Eye (tissue), 1 donor: ENCODE measurements at places on chromosomes 3 and 15.

DNA sequence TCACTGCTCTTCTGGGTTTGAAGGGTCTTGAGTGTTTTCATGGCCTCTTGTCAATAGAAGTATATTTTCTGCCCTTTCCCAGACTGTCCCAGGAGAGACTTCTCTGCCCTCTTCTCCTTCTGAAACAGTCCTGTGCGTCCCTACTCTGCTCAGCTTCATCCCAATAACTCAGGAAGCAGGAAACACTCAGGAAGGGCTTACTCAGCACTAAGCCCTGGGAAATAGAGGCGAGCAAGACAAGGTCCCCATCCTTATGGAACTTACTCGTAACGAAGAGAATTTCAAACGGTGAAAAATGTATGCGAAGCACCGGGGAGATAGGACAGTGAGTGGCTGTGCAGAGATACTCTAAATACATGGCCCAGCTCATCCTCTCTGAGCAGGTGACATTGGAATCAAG is 52.8 kb upstream of the TFRC start:
- DNase-seq, result no peak

DNA sequence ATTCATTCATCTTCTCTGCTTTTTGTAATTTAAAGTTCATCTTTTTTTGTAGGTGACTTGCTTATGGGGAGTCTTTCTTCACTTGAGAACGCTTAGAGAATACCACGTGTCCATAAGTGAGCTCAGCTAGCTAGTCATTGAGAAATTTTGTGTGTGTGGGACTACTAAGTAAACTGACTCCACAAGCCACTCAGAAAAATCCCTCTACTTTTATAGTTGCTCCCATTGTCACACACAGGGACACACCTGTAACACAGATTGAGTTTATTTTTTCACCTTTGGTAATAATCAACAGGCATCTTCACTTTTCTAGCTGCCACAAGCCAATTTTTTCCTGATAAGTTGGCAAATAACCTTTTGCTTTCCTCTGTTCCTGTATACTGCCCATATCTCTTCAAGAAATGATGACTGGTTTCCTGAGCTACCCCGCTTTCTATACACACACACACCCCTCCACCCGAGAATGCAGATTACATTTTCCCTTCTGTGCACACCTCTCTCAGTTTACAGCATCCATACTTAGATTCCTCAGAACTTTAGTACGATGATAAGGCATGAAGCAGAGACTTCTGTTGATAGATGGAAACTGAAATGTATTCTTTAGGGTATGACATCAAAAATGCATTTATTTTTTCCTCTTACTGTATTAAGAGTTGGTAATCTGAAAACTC is 4.6 kb downstream of the TSC22D2 start:
- DNase-seq, result peak; percentile 47

GRCh38 chr3:54034971-54035370 is 87.4 kb upstream of the CACNA2D3 start:
- DNase-seq, result no peak

DNA sequence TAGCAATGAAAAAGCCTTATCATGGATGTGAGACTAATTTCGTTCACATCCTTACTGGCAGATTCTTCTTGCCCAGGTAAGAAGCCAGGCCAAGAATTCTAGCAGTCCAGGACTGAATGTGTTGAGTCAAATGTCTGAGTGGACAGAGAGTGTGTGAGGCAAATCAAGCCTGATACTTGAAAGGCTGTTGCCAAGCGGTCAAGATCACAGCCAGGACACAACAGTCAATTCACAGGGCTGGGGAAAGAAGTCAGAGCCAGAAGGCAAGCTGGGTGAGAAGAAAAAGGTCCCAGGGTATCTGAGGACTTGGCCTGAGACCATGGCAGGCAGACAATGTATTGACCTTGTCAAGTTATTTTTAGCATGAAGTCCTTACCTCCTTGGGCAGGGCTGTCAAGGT is 301.3 kb downstream of the ZNF385D start:
- DNase-seq, result no peak

DNA sequence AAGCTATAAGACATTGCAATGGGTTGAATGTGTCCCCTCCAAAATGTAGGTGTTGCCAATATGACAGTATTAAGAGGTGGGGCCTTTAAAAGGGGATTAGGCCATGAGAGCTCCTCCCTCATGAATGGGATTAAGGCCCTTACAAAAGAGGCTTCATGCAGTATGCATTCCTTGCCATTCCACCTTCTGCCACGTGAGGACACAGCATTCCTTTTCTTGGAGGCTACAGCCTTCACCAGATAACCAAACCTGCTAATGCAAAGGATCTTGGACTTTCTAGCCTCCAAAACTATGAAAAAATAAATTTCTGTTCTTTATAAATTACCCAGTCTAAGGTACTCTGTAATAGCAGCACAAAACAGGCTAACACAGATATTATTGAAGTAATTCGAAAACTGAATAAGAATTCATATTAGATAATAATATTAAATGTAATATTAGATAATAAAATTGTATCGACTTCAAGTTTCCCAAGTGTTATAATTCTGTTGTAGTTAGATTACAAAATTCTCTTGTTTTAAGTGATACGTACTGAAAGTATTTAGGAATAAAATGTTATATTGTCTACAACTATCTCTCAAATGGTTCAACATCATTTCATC is 29.4 kb upstream of the ATP8B4 start:
- DNase-seq, result peak; percentile 75

- DNase-seq, result no peak
These were observed 8.1 kb downstream of the B2M start for GRCh38 chr15:44719293-44719999.

DNA sequence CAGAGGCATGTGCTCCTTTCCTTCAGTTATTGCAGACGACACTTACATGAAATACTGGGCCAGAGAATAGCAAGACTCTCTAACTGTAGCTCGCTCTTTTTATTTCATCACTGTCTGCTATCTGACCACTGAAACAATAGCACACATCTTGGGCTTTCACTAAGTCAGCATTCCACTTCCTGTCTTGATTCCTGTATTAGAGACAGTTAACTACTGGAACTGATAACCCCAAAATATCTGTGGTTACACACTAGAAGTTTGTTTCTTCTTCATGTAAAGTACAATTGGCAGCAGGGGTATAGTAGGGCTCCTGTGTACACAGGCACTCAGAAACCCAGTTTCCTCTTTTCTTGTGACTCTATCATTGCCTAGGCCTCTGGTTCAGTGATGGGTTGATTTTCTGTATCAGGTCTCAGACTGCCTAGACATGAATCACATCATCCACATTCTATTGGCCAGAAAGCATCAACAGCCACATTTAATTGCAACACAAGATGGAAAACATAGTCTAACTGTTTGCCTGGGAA is 230.2 kb upstream of the CD96 start:
- DNase-seq, result no peak

DNA sequence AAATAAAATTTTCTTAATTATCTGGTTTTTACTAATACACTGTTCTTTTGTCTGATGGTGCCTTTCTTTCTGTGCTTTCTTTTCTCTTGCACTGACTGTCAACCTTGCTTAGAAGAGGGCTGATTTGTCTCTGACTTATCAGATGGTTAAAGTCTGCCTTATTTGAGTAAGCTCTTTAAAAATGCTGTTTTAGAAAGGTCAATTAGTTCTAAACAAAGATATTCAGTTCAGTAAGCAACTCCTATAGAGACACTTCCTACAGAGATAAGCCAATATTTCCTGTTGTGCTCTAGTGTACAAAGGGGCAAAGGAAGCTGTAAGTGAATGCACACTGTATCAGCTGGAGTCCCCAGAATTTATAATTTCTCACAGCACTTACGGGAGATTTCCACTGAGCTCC is 153.4 kb upstream of the TSPAN3 start:
- peak; percentile 28 for DNase-seq

GRCh38 chr3:9156604-9157003 is 92.8 kb downstream of the SRGAP3 start:
- no peak for DNase-seq

GRCh38 chr3:60952055-60952454 is 299.2 kb downstream of the FHIT start:
- DNase-seq, result no peak

GRCh38 chr3:105883798-105884377 is 15.1 kb upstream of the CBLB start:
- DNase-seq, result no peak

GRCh38 chr3:183247011-183247589 is 6.0 kb upstream of the B3GNT5 start:
- no peak for DNase-seq

DNA sequence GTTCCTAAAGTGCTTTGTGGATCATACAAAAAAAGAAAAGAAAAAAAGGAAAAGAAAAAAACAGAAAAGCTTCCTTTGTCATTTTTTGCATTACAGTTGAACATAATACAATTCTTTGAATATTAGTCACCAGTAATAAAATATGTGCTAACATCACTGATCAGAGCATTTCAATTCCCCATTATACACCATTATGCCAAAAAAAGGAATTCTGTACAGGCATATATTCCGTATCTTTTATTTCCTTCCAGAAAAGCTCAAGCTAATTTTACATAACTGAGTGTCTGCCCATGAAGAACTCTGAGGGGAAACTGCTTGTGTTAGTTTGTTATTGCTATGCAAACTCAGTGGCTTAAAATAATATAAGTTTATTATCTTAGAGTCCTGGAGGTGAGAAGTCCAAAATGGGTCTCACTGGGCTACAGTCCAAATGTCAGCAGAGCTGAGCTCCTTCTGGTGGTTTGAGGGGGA is 377.9 kb downstream of the GAP43 start:
- DNase-seq, result no peak

- peak; percentile 94 for DNase-seq
These were observed 126.2 kb upstream of the RASGRP1 start for GRCh38 chr15:38690719-38691332.

DNA sequence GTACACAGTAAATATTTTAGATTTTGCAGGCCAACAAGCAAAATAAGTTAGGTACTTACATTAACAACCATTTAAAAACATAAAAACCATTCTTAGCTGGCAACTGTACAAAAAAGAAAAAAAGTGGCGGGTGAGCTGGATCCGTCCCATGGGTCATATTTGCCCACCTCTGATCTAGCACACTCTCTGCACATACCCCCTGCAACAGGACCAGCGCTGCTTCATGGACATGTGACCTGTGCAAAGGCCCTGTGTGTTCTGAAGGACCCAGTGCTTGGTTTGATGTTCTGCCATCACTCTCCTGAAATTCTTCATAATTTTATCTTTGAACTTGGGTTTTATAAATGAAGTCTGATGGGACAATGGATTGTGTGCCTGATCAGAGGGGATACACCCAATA is 72.5 kb upstream of the ACAN start:
- no peak for DNase-seq

GRCh38 chr3:131279577-131279976 is 102.0 kb upstream of the NUDT16 start:
- no peak for DNase-seq

DNA sequence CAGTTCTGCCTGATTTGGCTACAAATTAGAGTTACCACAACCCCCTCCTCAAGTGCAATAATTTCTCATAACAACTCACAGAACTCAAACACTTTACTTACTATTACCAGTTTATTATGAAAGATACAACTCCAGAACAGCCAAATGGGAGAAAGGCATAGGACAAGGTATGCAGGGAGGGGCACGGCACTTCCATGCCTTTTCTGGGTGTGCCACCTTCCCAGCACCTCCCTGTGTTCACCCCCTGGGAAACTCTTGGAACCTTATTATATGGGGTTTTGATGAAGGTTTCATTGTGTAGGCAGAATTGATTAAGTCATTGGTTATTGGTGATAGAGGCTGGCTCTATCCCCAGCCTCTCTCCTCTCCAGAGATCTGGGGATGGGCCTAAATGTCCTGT is 66.6 kb upstream of the RAP2B start:
- no peak for DNase-seq

- DNase-seq, result no peak
These were observed 33.3 kb downstream of the TFDP2 start for GRCh38 chr3:142115867-142116668.

DNA sequence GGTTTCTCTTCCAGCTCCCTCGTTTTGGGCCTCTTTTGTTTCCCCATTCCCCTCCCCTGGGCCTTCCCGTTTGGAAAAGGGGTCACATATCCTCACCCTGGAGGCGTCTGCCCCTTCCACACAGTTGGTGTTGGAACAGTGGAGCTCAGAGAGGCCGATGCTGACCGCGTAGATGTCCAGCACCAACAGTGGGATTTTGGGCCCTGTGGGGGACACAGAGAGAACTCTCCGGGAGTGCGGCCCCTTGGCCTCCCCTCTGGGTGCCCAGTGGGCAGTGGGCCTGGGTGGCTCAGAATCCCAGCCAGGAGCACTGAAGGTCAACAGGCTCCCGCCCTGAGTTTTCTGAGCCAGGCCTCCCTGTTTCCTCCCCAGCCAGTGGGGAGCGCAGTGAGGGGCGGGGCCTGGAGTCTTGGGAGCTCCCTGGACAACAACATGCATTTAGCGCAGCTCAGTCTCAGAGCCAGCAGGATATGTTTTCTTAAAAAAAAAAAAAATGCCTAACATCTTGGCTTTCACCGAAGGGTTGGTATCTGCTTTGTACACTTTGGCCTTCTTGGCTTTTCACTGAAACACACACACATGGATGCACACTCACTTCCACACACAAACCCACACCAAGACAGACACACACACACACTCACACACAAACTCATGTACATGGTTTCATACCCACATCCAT is 670 bp upstream of the ISLR start:
- DNase-seq, result peak; percentile 68

DNA sequence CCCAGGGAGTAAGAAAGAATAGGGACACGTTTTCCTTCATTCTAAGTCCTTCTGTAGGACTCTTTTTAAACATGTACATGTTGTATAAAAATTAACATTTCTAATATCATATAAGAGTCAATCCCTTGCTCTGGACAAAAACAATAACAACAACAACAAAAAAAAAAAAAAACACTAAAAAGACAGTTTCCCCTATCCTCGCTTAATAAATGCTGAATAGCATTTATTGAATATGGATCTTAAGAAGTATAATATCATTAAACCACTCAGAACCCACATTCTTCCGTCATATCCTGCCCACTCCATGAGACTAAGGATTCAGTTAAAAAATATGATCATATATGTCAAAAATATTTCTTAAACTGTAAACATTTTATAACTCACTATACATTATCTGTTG is 145.1 kb downstream of the AQP9 start:
- DNase-seq, result no peak

GRCh38 chr3:143951351-143951971 is 20.2 kb upstream of the DIPK2A start:
- peak; percentile 39 for DNase-seq

DNA sequence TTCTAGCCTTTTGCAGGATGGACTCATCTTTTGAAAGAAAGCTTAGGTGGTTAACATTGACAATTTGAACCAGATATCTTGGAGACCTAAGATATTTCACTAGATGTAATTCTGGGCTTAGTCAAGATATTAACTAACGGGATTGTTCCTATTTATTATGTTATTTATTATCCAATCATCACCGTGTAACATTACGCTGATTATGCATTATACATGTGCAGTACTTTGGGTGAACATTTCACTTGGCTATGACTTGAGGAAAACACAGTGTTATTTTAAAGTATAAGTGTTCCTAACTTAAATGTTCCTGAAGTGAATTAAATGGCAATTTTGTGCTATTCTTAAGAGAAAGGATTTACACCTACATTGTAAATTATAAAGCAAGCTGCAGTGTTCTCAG is 574.5 kb upstream of the KCNMB2 start:
- DNase-seq, result no peak
